Tongue (tissue), 3 donors: ENCODE measurements at places on chromosomes 12 and 14. TPM values are rescaled to one million over a fixed set of nuclear protein-coding genes. Genes with fewer than 3 reads are reported as not detected.
A peak's percentile ranks its signal among the peaks of the same experiment; 100 is the strongest.

Gene SLC7A7
- 14.2 TPM for total RNA-seq

GRCh38 chr12:51890133-51890464 is 2.2 kb downstream of the ANKRD33 start:
- no peak for DNase-seq

- peak; percentile 74 for DNase-seq
Observed at GRCh38 chr12:51941604-51942003, 9.9 kb upstream of the ACVR1B start.

DNA sequence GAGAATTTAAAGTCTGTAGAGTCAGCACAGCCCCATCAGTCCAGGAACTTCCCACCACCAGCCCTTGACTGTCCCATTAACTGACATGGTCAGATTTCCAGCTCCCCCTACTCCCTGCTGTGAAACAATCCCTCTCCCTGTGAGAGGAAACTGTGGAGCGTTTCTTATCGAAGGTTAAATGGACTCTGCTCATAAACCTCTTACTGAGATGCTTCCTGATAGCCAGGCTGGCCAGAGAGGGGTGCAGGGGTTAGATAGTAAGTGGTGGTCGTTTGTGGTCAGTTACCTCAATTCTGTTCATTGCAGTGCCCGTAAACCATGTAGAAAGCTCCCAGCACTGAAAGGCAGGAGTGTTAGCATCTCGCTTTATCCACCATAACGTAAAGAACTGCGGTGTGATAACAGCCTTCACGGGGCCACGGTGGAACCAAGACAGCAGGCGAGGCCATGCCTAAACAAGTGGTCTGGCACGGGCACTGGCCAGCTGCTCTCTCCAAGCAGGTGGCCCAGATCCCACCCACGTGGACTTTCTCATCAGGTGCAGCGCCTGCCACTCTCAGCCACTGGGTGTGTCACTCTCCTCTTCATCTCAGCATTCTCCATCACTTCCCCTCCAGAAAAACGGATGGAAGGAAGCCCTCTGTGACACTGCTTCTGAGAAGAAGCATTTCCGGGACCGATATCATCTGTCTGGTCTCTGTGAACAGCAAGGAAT is 102.2 kb downstream of the FBXL14 start:
- no peak for DNase-seq

Gene FOXM1
- 6.8 TPM for total RNA-seq

Gene RBP5
- total RNA-seq = 1.8 TPM

- no peak for DNase-seq
Observed at GRCh38 chr12:104433061-104433460, 23.7 kb upstream of the CHST11 start.

GRCh38 chr14:68346556-68347343 is 446.1 kb downstream of the ZFP36L1 start:
- peak; percentile 82 for DNase-seq

Gene PTPRQ
- 0.21 TPM for total RNA-seq

Gene GPR162
- total RNA-seq = 13.1 TPM

Gene GSG1
- 1.4 TPM for total RNA-seq

Gene SHMT2
- total RNA-seq = 70.1 TPM

DNA sequence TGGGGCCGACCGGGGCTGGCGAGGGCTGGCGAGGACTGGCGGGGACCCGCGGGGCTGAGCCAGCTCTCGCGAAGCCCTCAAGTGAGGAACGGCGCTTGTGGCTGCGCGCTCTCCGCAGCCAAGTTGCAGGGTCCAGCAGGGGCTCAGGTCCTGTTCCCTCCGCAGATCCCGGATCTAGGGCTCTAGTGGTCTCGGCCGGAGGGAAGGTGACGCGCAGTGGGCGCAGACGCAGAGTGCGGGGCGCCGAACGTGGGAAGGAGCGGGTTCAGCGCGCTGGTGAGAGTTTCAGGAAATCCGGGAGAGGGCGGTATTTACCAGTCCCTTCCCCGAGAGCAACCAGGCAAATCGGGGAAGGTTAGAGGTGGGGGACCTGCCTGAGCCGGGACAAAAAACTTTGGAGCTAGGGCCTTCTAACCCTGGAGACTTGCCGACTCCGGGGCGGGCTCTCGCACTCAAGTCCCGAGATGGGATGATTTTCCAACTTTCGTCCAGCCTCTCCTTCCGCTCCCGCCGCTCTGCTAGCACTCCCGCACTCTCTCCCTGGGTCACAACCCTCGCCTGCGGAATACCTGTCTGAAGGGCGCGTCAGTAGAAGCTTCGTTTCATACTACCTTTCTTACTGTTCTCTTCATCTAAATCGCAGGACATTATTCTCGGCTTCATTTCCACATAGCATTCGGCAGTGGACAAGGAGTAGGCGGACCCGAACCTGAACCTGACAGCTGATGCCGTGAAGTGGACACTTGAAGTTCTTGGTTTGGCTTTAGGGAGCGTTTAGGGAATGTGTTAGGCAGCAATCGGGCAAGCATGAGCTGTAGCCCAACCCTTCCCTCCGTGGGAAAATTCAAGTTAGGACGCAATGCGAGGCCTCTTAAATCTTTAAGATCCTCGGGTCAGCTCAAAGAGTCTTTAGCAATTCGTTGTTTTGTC is 13.6 kb upstream of the PAX9 start:
- DNase-seq = peak; percentile 77

- DNase-seq = no peak
Observed at GRCh38 chr14:100140452-100141078, 18.9 kb downstream of the DEGS2 start.

Gene HOXC13
- total RNA-seq = not detected

Gene GUCY2C
- 0.21 TPM for total RNA-seq

DNA sequence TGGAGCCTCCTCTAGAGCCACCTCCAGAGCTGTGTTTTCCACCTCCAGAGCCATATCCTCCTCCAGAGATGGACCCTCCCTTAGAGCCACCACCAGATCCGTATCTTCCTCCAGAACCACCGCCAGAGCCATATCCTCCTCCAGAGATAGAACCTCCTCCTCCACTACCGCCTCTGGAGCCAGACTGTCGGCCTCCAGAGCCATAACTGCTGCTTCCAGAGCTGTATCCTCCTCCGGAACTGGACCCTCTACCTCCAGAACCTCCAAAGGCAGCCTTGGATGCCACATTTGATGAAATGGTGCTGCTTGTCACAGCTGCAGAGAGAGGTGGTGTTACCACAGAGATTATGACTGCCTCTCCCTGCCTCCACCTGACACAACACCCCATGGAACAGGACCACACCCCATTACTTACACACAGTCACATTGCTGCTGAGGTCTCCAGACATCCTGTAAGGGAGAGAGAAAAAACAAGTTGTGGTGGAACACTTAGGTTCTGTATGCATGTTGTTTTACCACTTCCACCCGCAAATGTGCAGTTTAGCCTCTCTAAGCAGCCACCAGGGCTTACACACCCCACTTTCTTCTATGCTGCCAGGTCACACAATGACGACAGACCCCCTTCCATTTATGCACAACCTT is 6.8 kb downstream of the KRT2 start:
- DNase-seq = no peak

Gene INHBC
- not detected for total RNA-seq

- DNase-seq = peak; percentile 89
Observed at GRCh38 chr12:108583991-108584390, 13.9 kb downstream of the TMEM119 start.

GRCh38 chr12:26018926-26019325 is 60.4 kb downstream of the RASSF8 start:
- no peak for DNase-seq

Gene TMCC3
- total RNA-seq = 20.7 TPM

- DNase-seq = peak; percentile 24
Observed at GRCh38 chr14:52363041-52363704, 49.1 kb downstream of the PTGER2 start.

DNA sequence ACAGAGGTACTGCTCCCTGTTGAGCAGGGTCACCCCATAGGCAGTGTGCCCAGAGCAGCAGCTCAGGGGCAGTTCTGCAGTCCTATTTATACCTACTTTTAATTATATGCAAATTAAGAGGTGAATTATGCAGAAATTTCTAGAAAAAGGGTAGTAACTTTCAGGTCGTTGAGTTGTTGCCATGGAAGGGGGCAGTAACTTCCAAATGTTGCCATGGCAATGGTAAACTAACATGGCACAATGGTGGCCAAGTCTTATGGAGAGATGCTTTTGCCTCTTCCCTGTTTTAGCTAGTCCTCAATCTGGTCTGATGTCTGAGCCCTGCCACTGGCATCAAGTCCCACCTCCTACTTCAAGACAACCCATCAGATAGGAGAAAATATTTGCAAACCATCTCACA is 30.4 kb upstream of the P2RX7 start:
- no peak for DNase-seq

- DNase-seq = no peak
Observed at GRCh38 chr14:41302776-41303175, 303.9 kb upstream of the LRFN5 start.

Gene CCDC177
- 0.21 TPM for total RNA-seq

DNA sequence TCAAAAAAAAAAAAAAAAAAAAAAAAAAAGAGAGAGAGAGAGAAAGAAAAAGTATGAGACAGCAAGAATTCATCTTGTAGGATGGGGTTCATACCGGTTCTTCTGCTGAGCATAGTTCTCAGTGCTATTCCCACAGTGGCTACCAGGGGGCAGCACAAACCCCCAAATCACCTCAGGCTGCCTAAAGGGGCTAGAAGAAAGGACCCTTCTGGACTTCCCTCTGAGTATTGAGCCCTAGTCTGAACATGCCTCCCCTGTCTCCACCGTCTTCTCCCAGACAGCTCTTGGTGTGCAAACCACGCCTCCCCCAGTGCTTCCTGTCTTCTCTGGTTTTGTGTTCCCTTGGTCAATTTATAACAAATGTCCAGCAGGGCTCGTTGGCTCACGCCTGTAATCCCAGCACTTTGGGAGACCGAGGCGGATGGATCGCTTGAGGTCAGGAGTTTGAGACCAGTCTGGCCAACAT is 31.3 kb upstream of the SMUG1 start:
- peak; percentile 91 for DNase-seq

GRCh38 chr14:35287431-35288013 is 4.7 kb upstream of the PSMA6 start:
- no peak for DNase-seq

GRCh38 chr12:34400411-34400881 is 378.1 kb downstream of the ALG10 start:
- no peak for DNase-seq

Gene RPGRIP1
- total RNA-seq = 0.41 TPM

Gene KRT74
- 0.10 TPM for total RNA-seq

- no peak for DNase-seq
Observed at GRCh38 chr14:58243790-58244555, 670 bp upstream of the PSMA3 start.

DNA sequence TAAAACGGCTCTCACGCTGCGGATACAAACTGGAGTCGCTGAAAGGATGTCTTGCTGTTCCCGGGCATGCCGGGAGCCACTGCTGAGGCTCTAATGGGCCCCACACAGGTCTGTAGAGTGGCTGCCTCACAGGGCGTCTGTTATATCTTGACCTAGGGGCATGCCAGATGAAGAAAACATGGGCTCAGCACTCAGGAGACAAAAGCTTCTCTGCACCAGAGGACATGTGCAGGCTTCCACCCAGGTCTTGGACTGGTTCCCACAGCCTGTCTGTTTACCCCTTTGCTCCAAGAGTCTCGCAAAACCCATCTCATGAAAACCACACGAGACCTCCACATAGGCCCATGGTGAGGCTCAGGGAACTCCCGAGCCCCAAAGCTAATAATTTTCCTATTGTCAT is 134.2 kb downstream of the RPS29 start:
- no peak for DNase-seq

Gene MBD6
- total RNA-seq = 10.1 TPM

Gene CDCA3
- 5.9 TPM for total RNA-seq
